ENCODE measurements at places on chromosomes 7 and 10. TPM values are rescaled to one million over a fixed set of nuclear protein-coding genes. Genes with fewer than 3 reads are reported as not detected.

DNA sequence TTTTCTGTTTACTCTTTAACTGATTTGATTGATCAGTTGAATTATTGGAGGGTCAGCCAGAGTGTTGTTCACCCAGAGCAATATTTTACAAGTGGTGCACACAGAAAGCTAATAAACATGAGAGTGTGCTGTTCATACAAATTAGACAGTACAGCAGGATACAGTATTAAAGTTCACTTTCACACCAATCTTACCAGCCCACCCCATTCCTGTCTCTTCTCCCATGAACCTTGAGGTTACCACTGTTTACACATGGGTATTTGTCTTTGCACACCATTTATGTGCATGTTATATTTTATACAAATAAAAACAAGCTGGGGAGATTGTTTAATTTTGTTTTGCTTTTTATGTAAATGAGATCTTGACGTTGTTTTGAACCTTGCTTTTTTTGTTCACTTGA, 6.5 kb downstream of the CALU start:
- no peak for DNase-seq

GRCh38 chr7:156780724-156781455, 112.1 kb downstream of the LMBR1 start:
- DNase-seq: no peak

- DNase-seq: no peak
Measured at GRCh38 chr7:38070718-38071117, 107.3 kb upstream of the STARD3NL start.

CCL26 gene
- total RNA-seq: not detected

TMEM236 gene
- total RNA-seq: 1.2 TPM

TSPAN13 gene
- total RNA-seq: 14.5 TPM

DNA sequence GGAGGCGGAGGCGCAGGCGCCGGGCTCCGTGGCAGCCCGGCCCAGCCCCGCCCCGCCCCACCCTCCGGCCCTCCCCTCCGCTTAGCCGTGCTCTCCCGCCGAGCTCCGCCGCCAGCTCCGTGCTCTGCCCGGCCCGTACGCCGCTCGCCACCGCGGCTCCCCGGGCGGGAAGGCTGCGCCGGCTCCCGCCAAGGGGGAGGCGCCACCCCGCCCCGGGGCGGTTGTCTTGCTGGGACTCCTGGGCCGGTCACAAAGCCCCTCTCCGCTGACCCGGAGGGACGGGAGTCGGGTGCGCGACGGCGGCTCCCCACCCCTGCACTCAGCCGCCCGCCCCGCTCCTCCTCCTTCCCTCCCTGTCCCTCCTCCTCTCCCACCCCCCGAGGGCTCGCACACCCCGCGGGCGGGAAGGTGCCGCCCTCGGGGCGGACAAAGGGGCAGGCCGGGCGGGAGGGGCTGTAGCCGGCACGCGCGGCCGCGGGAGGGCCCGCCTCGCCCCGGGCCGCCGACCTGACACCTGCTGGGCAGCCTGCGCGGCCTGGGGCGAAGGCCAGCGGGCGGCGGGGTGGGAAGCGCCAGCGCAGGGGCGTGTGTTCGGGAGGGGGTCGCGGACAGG, 11.5 kb upstream of the SP8 start:
- DNase-seq: no peak

All from uterus (tissue), 4 donors.